ENCODE measurements at places on chromosomes 1 and 21.

- no peak for DNase-seq
These were observed 25.0 kb downstream of the SDC3 start for GRCh38 chr1:30883389-30884172.

GRCh38 chr1:87305151-87305550, 23.5 kb upstream of the LMO4 start:
- no peak for DNase-seq

GRCh38 chr1:236472850-236473788, 50.7 kb upstream of the LGALS8 start:
- no peak for DNase-seq

- DNase-seq: no peak
These were observed 10.9 kb downstream of the CFAP107 start for GRCh38 chr1:12756768-12757413.

GRCh38 chr1:182217071-182217470, 155.6 kb upstream of the ZNF648 start:
- DNase-seq: no peak

DNA sequence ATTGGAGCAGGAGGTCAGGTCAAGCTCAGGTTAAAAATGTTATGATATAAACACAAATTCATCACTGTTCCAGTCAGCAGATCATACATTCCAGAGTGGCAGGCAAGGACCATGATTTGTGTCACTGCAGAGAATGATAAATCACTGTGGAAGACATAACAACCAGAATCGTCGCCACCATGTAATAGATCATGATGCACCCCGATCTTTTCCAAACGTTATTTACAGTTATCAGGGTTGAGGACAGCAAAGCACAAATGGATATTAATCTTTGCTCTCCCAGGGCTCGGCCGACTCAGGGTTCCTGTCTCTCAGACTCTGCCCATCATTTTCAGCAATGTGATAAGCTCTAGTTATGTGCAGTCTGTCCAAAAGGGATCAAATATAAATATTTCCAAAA, 122.7 kb downstream of the ZBTB18 start:
- no peak for DNase-seq

GRCh38 chr1:20355828-20356735, 65.4 kb downstream of the VWA5B1 start:
- DNase-seq: no peak

DNA sequence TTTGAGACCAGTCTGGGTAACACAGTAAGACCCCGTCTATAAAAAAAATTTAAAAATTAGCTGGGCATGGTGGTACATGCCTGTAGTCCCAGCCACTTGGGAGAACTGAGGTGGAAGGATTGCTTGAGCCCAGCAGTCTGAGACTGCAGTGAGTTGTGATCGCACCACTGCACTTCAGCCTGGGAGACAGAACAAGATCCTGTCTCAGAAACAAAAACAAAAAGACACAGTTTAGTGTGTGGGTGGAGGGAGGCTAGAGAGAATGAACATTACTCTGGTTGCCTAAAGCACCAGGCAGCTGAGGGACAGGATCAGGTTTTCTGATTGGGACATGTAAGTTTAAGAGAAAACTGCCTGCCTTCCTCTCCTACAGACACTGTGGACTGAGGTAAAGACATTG, 42.3 kb downstream of the VAMP4 start:
- DNase-seq: no peak

- DNase-seq: no peak
These were observed 8.2 kb downstream of the PLA2G5 start for GRCh38 chr1:20078171-20078651.

GRCh38 chr1:240341365-240342250, 249.9 kb downstream of the FMN2 start:
- no peak for DNase-seq

- no peak for DNase-seq
These were observed 9.9 kb downstream of the NPHP4 start for GRCh38 chr1:5982276-5982675.

GRCh38 chr1:208409176-208409575, 165.0 kb upstream of the PLXNA2 start:
- no peak for DNase-seq

DNA sequence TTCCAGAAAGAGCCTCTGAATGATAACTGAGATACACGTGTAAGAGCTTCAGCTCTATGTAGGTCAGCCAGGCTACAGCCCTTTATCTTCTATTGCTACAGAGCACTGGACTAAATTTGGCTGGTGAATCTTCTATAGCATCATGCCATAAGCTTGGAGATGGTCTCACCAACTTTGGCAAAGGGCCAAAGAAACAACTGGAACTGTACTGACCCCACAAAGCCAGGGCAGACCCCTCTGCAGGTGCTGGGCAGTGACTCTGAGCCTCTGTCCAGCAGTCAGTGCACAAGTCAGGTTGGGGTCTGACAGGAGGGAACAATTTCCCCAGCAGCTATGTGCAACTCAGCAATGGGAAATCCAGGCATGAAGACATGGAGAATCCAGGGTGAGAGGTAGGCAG, 57.8 kb upstream of the NFASC start:
- no peak for DNase-seq

DNA sequence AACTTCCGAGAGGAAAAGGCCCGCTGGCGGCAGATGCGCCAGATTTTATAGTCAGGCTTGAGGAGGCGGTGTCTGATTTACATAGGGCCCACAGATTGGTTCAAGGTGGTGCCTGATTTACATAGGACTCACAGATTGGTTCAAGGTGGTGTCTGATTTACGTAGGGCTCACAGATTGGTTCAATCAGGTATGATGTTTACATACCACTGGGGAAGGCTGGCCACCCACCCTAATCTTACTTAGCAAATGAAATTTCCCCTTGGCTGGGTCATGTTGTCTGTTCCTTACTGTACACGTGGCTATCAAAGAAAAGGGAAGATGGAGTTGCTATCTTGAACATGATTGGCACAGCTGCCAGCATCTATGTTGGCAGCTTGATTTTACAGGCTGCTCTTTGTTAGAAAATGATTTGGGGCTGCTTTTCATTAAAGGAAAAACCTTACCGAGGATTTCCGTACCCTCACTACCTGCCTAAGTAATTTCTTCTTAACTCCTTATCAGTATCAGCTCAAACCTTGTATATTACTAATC, 96.3 kb downstream of the SETD4 start:
- DNase-seq: no peak

DNA sequence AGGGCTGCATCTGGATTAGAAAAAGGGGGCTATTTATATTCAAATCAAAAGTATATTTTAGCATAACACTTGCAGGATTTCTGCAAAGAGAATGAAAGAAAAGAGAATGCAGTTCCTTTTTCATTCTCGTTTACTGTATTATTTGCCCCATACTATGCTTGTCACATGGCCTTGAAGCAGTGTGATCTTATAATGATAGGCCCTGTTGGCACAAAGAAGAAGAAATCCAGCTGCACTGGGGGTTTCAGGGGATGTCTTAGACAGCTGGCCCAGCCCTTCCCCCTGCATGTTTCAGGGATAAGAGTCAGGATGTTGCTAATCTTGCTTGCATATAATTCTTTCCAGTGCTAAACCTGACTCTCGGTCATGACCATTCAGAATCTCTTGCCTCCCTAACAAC, 369.5 kb downstream of the SEC16B start:
- no peak for DNase-seq

DNA sequence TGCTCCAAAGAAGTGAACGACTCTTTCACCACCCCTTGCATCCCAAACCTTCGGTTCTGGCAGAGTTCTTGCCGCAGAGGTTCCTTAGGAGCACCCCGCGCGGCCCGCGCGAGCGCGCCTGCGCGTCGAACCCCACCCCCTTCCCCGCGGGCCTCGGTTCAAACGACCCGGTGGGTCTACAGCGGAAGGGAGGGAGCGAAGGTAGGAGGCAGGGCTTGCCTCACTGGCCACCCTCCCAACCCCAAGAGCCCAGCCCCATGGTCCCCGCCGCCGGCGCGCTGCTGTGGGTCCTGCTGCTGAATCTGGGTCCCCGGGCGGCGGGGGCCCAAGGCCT, at the start of gene C1orf56:
TSS of gene C1orf56 (plus strand) at position 161 of the 334 bp plus-strand sequence. CDS start at position 258, 97 bp downstream.
- DNase-seq: peak; percentile 39

GRCh38 chr1:25126562-25126961, 105.7 kb downstream of the SYF2 start:
- no peak for DNase-seq

DNA sequence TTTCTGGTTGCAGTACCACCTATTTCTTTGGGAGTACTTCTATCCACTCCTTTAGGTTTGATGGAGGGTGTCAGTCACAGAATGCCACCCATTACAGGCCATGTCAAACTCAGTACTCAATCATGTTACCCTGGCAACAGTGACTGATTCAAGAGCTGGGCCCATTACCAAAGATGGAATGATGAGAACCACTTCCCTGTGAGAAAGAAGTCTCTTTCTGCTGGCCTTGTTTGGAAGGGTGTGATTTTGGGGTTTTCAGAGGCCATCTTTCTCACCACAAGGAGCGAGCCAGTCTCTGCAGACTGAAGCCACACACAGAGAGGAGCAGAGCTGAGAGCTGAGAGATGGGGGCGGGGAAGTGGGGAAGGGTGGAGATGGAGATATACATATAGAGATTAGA, 13.9 kb upstream of the STUM start:
- DNase-seq: no peak

GRCh38 chr1:119453021-119453420, 38.1 kb downstream of the HSD3B2 start:
- no peak for DNase-seq

DNA sequence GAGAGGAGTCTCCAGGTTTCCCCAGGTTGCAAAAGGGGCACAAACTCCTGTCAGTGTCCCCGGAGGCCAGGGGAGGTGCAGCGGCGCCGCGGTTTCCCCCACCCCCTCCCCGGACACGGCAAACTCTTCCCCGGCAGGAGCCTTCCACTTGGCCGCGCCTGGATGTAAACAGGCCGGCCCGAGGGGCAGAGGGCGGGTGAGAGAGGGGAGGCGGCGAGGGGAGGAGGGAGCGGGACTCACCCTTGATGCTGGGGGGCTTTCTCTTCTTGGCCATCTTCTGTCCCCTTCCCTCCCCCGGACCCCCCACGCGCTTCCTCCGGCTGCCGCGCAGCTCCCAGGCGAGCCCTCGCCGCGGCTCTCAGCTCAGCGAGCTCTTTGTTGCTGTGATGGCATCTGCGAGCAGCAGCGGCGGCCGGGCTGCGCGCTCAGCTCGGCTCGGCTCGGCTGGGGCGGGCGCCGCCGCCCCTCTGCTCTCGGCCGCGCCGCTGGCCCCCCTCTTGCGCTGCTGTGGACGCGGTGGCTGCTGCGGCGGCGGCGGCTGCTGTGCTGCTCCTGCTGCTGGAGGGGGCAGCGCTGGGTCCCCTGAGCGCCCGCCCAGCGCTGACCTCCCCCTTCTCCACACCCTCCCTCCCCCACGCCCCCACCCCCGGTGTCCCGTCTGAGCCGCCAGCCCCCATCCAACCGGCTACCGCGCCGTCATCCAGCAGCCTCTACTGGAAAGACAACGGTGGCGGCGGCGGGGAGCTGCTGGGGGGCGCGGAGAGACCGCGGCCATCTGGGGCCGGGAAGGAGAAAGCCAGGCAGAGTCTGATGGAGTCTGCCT, 4.9 kb upstream of the SLC44A5 start:
- DNase-seq: no peak

GRCh38 chr1:153775458-153776327, 486 bp downstream of the SLC27A3 start:
- peak; percentile 46 for DNase-seq

GRCh38 chr1:14138687-14139086, 438.7 kb downstream of the PRDM2 start:
- no peak for DNase-seq

- no peak for DNase-seq
These were observed 76.5 kb downstream of the CD58 start for GRCh38 chr1:116494353-116494692.

- DNase-seq: no peak
These were observed 23.9 kb downstream of the INPP5B start for GRCh38 chr1:37922767-37923550.

GRCh38 chr1:224539971-224540370, 76.1 kb upstream of the CNIH3 start:
- no peak for DNase-seq

DNA sequence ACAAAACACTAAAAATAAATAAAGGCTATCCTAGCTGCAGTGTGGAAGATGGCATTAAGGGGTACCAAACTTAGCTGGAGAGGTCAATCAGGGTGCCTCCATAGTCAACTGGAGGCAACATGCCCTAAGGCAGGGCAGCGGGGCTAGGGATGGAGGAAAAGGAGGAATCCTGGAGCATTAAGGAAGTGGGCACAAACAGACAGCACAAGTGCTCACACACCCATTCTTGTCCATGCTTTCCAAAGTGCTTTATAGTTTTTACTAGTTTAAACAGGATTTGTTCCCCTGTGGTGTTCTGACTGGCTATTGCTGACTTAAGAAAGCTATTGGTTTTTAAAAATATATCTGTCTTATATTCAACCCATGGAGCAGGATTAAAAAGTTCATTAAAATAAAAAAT, 33.3 kb downstream of the TCEANC2 start:
- no peak for DNase-seq

DNA sequence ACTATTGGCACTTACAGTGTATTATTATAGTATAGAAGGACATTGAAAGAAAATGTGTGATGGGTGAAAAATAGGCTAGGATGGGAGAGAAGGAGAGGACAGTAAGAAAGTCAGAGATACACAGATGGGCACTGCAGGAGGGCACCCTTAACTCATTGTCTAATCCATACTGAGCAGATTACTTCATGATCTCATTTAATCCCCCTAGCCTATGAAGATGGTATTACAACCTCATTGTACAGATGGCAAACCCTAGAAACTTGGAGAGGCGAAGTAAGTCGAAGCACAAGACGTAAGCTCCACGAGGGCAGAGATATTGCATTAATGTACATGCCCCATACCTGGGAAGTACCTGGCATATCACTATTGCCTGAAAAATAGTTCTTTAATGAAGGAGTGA, 346.9 kb upstream of the DAB1 start:
- no peak for DNase-seq

GRCh38 chr1:64569411-64569810, 99.5 kb downstream of the CACHD1 start:
- no peak for DNase-seq

DNA sequence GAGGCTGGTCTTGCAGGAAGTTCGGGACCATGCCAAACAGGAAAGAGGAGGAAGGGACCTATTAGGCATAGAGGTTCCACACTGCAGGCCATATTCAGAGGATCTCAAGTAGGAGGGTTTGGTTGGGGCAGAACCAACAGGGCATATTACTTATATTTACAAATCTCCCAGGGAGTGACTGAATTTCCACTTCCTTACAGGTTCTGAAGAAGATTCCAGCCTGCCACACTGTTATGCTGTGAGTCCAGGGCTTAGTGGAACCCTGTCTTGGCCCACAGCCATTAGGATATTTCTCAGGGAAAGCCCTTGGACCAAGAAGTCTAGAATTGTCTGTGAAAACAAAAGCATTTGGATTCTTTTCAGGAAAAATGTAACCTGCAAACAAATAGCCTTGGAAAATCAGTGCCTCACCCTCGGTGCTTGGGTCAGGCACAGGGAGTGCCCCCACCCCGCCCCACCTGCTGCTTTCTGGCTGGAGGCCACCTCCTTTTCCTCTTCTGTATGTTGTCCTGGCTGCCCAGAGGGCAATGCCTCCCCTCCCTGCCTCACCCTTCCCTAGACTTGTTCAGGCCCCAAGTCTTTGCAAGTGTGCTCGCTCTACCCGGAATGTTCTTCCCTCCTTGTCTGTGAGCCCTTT, 41.0 kb upstream of the JUN start:
- no peak for DNase-seq

- peak; percentile 60 for DNase-seq
These were observed 1.1 kb downstream of the EFNA3 start for GRCh38 chr1:155079487-155080311.

Data from CD4-positive, alpha-beta T cell (primary cell).